Neuronal stem cell (in vitro differentiated cells): ENCODE measurements at places on chromosomes 3 and 15.

DNA sequence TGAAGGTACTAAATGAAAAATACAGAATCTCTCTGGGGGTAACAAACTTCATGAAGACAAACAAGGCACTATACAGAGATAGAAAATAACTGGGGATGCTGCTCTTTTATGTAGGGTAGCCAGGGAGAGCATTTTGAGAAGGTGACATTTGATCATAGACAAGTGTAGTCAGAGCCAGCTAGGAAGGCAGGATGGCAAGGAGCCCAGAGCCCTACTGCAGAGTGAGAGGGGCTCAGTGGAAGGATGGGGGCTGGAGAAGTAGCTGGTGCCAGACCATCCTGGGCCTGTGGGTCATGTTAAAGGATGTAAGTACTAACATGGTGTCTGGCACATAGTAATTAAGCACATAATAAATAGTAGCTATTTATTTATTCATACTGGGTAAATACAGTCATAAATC is 133.6 kb downstream of the MEIS2 start:
- H3K27ac ChIP-seq = no peak overlapping the region
- H3K4me1 ChIP-seq = no peaks in the 10 kb centered on the region
- H3K27me3 ChIP-seq = no peaks in the 10 kb centered on the region
- DNase-seq = no peak
- no peaks in the 10 kb centered on the region for H3K36me3 ChIP-seq
- H3K4me3 ChIP-seq = no peak overlapping the region

GRCh38 chr3:96915445-96915844 is 101.1 kb downstream of the EPHA6 start:
- H3K4me1 ChIP-seq = no peaks in the 10 kb centered on the region
- H3K4me3 ChIP-seq = no peak overlapping the region
- DNase-seq = no peak
- no peaks in the 10 kb centered on the region for H3K27me3 ChIP-seq
- no peaks in the 10 kb centered on the region for H3K36me3 ChIP-seq

DNA sequence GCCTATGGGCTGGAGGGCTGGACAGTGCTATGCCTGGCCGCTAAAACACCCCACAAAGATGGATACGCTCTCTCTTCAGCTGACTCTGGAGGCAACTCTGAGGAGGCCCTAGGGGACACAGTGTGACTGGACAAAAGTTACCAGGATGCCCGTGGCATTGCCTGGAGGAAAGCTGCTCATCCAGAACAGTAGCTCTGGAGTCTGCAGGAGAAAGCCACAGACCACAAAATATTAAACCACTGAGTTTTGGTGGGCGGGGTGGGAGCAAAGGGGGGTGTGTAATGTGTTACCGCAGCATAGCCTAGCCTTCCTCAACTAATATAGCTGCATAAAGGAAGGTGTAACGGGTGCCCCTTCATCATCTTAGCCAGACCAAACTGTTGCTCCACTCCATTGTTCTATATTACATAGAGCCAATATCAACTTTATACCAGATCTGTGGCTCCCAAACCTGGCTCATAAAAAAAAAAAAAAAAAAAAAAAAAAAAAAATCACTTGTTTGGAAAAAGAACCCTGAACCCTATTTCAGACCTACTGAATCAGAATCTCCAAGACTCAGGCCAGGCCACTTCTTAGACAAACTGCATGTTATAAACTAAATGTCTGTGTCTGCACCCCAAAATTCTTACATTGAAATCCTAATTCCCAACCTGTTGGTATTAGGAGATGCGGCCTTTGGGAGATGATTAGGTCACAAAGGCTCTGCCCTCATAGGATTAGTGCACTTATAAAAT is 132.6 kb downstream of the TNIK start:
- H3K27ac ChIP-seq = no peak overlapping the region
- H3K4me3 ChIP-seq = no peak overlapping the region
- no peak for DNase-seq
- H3K36me3 ChIP-seq = no peaks in the 10 kb centered on the region

DNA sequence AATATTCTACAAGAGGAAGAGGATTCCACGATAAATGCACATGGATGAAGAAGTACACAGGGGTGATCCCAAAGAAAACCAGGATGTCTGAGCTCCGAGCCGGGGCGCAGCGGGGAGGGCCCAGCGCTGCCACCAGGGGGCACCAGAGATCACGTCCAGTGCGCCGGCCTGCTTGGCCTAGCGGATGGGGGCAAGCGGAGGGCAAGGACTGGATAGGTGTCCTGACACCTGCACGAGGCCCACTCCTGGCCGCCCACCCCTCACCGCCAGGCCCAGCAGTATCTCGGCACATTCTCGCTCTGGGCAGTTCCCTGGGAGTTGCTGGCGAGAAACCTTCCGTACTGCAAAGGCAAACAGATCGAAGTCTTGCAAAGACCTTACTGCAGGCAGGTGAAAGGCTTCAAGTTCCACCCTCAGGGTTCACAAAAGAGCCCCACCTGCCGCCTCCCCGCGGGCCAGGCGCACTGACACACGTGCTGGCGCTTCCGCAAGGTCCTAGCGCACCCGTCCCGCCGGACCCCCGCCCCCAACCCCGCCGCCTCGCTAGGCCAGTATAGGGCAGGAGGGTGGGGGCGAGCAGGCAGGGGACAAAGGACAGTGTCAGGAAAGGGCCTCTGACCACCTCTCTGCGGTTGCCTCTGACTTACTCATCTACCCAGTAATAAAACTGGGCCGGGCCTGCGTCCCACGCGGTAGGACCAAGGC is 3.3 kb downstream of the ANKRD63 start:
- H3K27ac ChIP-seq = no peak overlapping the region
- DNase-seq = peak; percentile 75
- peaks cover 6% of the 10 kb centered on the region for H3K4me1 ChIP-seq
- no peaks in the 10 kb centered on the region for H3K36me3 ChIP-seq
- H3K27me3 ChIP-seq = peaks cover 40% of the 10 kb centered on the region
- no peak overlapping the region for H3K4me3 ChIP-seq

GRCh38 chr3:129622933-129623332 is 16.5 kb upstream of the PLXND1 start:
- DNase-seq = no peak
- H3K36me3 ChIP-seq = no peaks in the 10 kb centered on the region
- H3K27ac ChIP-seq = no peak overlapping the region
- peaks cover 17% of the 10 kb centered on the region for H3K4me1 ChIP-seq
- H3K4me3 ChIP-seq = no peak overlapping the region
- H3K27me3 ChIP-seq = no peaks in the 10 kb centered on the region

DNA sequence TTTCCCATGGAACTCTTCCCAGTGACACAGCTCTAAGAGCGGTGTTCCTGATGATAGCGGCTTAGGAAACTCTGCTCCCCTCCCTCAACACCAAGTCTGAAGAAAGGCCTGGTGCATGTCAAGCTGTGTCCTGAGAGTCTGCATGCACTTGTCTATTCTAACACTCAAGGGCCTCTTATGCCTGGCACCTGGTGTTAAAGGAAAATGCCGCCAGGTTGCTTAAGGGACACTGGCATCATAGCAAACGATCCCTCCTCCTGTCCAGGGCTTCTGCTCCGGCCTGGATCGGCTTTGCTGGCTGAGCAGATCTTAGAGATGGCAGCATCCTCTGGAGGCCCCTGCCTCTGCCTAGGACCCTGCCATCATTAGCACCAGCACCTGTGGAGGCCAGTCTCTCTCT is 121.7 kb downstream of the MEGF11 start:
- H3K4me3 ChIP-seq = no peak overlapping the region
- H3K36me3 ChIP-seq = no peaks in the 10 kb centered on the region
- H3K27ac ChIP-seq = no peak overlapping the region
- H3K27me3 ChIP-seq = peaks cover 30% of the 10 kb centered on the region
- DNase-seq = no peak
- H3K4me1 ChIP-seq = peaks cover 7% of the 10 kb centered on the region

DNA sequence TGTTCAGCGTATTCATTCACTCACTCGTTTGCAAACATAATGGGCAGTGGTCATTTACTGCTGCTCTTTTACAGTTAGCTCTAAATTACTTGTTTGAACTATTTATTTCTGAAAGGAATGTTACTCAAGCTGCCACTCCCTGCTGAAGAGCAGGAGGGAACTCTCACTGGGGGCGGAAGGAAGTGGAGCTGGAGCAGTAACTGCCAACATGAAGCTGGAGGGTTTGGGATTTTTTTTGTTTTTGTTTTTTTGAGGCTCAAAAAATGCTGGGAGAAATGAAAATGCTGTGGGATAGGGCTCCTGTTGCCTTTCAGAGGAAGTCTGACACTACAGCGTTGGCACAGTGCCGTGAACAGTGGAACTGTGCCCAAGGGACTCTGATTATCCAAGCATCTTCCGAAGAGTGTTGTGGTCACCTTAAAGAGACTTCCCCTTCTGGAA is 44.1 kb downstream of the SENP2 start:
- H3K27me3 ChIP-seq = no peaks in the 10 kb centered on the region
- no peak overlapping the region for H3K4me3 ChIP-seq
- no peaks in the 10 kb centered on the region for H3K4me1 ChIP-seq

DNA sequence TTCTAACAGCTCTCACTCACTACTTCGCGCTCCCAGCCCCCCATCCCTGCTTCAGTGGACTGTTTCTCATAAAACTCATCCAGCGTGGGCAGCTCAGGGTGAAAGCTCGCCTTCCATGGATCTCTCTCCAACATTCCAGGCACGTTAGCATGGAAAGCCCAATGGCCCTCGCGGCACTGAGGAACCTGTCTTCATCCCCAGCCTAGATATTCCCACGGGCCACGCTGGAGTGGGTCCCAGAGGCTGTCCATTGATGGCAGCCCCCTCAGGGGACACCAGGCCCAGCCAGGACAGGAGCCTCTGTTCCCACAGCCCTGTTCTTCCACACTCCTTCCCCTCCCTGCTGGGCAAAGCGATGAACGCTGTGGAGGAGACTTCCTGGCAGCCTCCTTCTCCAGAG is 121.1 kb downstream of the SEC22A start:
- DNase-seq = no peak
- H3K4me3 ChIP-seq = no peak overlapping the region

DNA sequence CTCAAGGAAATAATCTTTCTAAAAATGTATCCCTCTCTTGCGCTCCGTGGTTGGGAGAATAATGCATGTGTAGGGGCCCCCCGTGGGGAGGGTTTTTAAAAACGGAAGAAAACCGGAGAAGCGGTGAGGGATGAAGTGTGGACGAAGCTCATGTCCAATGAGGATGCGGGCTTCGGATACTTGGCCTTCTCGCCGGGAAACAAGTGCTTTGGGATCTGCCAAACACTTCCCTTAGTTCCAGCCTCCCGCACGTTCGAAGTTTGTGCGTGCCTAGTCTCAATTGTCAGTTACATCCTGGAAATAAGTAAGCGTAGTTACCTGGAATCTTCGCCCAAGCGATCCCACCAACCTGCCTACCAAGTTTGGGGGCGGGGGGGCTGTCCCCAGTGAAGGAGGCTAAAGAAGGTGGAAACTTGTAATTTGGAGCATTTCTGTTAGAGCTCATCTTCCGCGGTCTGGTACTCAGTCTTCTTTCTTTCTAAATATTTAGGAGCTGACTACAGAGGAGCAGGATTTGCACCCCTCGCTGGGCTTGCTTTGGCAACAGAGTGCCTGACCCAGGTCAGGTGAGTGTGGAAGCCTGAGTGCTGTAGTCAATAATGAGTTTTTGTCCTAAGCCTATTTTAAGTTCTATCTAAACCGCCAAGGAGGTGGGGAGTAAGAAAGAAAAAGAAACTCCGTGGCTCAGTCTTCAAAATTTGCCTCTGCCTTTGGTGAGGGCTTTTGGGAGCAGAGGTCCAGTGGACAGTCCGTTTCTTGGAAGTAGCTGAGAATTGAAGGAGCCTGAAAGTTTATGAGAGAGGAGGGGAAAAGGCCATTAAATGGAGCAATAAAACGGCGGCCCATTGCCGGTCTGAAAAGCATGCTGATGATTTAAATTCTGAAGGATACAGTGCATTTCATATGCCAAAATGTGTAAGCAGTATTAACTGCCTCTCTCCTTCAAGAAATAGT is 1.1 kb downstream of the ITPR1 start:
- H3K36me3 ChIP-seq = no peaks in the 10 kb centered on the region
- no peaks in the 10 kb centered on the region for H3K4me1 ChIP-seq
- no peak overlapping the region for H3K27ac ChIP-seq
- peak; percentile 31 for DNase-seq
- H3K4me3 ChIP-seq = peak overlapping the region; percentile 75

DNA sequence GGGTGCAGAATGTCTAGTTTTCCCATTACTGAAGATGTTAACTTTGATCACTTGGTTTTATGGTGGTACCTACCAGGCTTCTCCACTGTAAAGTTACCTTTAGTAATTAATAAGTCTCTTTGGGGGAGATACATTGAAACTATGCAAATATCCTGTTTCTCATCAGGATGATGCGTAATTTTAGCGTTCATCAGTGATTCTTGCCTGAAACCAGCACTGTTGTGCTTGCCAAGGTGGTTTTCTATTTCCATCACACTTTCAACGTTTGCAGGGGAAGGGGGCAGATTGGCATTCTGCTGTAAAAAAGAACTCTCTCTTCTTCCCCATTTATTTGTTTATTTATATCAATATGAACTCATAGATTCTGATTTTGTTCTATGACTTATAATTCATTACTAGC is 61.0 kb downstream of the SSR3 start:
- H3K4me3 ChIP-seq = no peak overlapping the region
- no peak overlapping the region for H3K27ac ChIP-seq
- H3K4me1 ChIP-seq = no peaks in the 10 kb centered on the region
- H3K36me3 ChIP-seq = no peaks in the 10 kb centered on the region
- no peaks in the 10 kb centered on the region for H3K27me3 ChIP-seq

- H3K4me1 ChIP-seq = peaks cover 4% of the 10 kb centered on the region
- H3K27me3 ChIP-seq = no peaks in the 10 kb centered on the region
- no peak for DNase-seq
- no peaks in the 10 kb centered on the region for H3K36me3 ChIP-seq
Measured at GRCh38 chr15:90407871-90408317, 19.9 kb downstream of the IQGAP1 start.

GRCh38 chr3:125309476-125309875 is 65.6 kb downstream of the ZNF148 start:
- no peak overlapping the region for H3K4me3 ChIP-seq
- H3K27me3 ChIP-seq = no peaks in the 10 kb centered on the region
- no peak overlapping the region for H3K27ac ChIP-seq
- no peaks in the 10 kb centered on the region for H3K4me1 ChIP-seq
- H3K36me3 ChIP-seq = peaks cover 72% of the 10 kb centered on the region

DNA sequence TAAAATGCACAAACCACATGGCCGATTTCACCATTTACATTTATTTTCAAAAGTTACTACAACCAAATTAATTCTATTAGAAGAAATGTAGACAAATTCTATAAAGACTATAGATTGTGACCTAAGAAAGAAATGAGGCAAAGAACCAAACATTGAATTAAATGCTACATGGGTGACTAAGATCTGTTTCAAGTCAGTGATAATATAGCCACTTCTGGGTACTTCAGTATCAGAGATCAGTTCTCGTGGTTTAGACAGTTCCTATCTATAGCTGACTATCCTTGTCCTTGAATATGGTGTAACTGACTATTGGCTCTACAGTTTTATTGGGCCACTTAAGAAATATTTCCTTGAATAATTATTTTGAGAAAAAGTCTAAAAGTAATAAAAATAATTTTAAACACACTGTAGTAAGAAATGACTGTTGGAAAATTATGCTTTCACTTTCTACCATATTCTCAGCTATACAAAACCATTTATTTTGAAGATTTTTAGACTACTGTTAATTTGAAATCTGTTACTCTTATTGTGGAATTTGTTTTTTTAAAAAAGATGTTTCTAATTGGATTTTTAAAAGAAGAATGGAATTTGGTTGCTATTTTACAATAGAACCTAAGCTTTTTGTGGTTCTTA is 14.1 kb downstream of the KCNMB3 start:
- no peak for DNase-seq
- H3K27ac ChIP-seq = no peak overlapping the region
- no peaks in the 10 kb centered on the region for H3K4me1 ChIP-seq
- no peaks in the 10 kb centered on the region for H3K27me3 ChIP-seq
